Stimulated activated CD8-positive, alpha-beta memory T cell treated with anti-CD3 and anti-CD28 coated beads, Interleukin-7, amount 100 ng/mL, for 4 hours (primary cell): ENCODE measurements at places on chromosomes 16 and 17.

GRCh38 chr17:9897372-9897968, 7.6 kb downstream of the RCVRN start:
- DNase-seq, result no peak

DNA sequence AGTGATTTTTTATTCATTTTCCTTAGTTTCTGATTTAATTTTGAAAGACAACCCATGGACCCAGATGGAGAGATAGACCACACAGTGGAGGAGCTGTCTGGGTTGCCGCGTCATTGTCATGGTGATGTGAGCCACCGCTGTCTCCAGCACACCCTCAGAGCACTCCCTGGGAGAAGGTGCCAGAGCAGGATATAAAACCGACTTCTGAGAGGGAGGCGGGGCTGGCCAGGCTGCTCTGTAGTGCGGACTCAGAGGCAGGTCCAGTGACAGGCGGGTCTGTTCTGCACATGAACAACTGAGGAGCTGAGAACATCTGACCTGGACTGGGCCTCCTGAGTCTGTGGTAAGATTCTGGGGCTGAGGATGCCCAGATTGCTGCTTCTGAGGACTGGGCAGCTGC, 216.3 kb upstream of the NLRP1 start:
- no peak for DNase-seq

DNA sequence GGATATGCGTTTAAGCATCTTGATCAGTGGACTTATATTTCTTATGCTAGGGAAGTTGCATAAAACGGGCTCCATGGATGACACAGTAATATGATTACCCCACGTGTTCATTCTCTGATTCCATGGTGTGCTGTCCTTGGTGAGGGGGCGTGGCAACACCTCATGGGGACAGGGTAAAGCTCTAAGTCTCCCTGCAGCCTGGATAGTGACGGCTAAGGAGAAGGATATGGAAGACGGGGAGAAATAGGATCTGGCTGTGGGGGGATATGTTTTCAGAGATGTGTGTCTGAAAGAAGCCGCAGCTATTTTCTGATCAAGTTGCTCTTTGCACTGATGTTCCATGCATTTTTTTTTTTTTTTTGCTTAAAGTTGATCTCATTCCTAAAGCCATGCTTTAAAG, 84.3 kb downstream of the MARCHF10 start:
- DNase-seq, result no peak

GRCh38 chr16:10876799-10877341, at the start of gene CIITA:
Gene CIITA, plus strand, starts transcription at chr16:10877202. Its CDS starts 129 bp downstream, at chr16:10877331.
- peak; percentile 48 for DNase-seq

- DNase-seq, result no peak
Measured at GRCh38 chr17:38435795-38436194, 7.5 kb downstream of the ARHGAP23 start.

GRCh38 chr17:12230481-12231354, 210.0 kb downstream of the MAP2K4 start:
- no peak for DNase-seq

DNA sequence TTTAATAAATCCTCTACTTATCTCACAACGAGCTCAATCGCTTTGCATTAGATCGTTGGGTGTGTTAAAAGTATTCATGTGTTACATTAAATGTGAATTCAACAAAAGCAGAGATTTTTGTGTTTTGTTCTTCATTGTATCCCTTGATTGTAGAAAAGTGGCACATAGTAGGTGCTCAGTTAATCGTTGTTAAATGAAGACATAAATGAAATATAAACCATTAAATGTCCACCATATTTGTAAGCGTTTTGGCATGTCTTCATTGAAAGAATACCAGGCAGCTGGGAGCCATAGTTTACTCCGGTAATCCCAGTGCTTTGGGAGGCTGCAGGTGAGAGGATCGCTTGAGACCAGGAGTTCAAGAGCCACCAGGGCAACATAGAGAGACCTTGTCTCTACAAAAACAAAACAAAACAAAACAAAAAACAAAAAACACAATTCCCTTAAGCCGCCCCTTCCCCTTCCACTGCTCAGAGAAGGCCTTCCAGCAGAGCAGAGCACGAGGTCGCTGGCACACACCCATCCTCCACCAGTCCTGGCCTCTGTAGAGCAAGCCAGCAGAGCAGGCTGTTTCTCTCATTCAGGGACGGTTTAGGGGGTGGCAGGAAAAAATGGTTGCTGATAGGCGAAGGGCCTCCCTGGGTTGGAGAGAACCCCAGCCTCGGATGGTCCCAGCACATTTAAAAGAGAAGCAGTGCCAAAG, 673 bp upstream of the CHD9 start:
- DNase-seq, result no peak

- DNase-seq, result no peak
Measured at GRCh38 chr17:77144227-77144626, 3.5 kb downstream of the SEC14L1 start.

DNA sequence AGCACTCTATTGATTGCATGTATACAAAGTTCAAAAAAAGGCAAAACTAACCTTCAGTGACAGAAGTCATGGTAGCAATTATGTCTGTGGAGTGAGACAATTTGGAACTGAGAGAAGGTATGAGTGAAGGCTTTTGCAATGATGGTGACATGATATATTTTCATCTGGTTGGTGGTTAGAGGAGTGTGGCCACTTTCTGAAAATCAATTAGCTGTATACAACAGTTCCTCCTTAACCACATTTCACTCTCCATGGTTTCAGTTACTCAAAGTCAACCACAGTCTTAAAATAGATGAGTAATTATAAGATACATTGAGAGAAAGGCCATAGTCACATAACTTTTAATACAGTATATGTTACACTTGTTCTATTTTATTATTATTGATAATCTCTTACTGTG, 26.2 kb downstream of the ADAMTS18 start:
- DNase-seq, result no peak

- no peak for DNase-seq
Measured at GRCh38 chr17:45009676-45010467, 41.6 kb downstream of the DCAKD start.

- peak; percentile 64 for DNase-seq
Measured at GRCh38 chr16:27405546-27406451, 3.8 kb downstream of the IL21R start.

GRCh38 chr17:6420173-6420641, 14.7 kb downstream of the AIPL1 start:
- DNase-seq, result no peak
